ENCODE measurements at places on chromosomes 7 and 10.

GRCh38 chr7:121744319-121744718, 128.6 kb upstream of the PTPRZ1 start:
- DNase-seq, result no peak

GRCh38 chr7:78367280-78367773, 568.8 kb downstream of the PHTF2 start:
- no peak for DNase-seq

DNA sequence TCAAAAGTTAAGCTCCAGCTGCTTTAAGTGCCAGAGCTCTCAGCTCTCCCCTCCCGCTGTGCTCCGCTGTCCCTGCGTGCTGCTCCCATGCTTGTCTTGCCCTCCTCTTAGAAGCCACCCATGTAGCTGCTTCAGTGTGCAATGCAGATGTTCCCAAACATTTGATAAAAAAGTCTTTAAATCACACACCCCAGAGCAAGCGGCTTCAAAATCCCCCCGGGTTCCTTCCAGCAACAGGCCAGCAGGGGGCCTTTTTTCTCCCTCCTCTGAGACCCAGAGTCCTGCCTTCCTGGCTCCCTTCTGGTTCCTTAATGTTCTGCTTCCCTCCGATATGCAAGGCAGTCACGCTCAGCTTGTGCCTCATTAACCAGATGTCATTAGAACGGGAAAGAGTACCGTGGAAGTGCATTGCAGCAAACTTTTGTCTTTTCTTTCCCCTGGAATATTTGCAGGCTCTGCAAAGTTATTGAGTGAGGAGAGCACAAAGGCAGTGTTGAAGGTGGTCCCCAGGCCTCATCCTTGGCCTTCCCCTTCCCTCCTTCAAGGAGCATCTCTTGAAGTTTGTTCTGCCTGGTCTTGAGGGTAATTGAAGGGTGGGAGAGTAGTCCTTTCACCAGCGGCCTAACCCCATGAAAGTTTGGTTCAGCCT, 25.5 kb downstream of the LDB3 start:
- peak; percentile 75 for DNase-seq

GRCh38 chr7:44067064-44067951, 1.9 kb upstream of the PGAM2 start:
- DNase-seq, result no peak

GRCh38 chr7:30201161-30201666, 66.4 kb downstream of the MTURN start:
- DNase-seq, result no peak

- no peak for DNase-seq
Observed at GRCh38 chr10:104989880-104990279, 348.8 kb downstream of the SORCS3 start.

- no peak for DNase-seq
Observed at GRCh38 chr10:86678999-86679792, 10.9 kb downstream of the LDB3 start.

GRCh38 chr7:128259131-128260061, 18.3 kb downstream of the LEP start:
- DNase-seq, result no peak

DNA sequence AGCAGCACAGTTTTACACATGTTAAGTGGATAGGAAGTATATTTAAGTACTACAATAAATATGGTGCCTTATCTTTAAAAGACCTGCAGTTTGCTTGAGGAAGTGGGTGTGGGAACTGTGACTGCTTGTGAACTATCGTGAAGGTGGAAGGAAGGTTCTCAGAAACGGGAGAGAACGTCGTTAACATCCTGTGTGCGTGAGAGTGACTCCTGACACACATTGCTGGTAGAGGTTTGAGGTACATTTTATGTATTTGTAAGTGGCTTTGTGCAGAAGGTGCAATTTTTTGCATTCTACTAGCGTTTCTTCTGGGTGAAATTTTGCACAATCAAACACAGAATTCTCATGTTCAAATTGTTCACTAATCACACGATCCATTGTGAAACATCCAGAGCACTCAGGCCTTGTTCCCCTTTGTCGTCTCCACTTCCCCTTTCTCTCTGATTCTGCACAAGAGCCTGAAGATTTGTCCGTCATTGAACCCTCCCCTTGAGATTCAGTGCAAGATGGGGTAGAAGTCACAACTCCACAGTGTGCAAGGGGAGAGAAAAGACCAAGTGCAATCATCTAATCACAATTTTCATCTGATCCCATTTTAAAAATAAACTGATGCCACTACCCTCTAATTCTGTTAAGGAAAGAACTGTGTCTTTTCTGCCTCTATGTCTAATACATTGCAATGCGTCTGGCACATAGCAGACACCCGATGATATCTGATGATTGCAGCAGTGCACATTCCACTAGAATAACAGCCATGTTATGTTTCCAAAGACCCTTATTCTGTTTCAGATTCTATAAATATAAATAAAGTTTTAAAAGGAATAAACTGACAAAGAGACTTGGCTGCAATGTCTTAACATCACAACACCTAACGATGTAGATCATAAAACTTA, 279.9 kb downstream of the NEBL start:
- DNase-seq, result no peak

Data from ovary (tissue), 10 donors.